ENCODE measurements at places on chromosomes 13 and 19.

GRCh38 chr13:96238861-96239260, 149.0 kb downstream of the HS6ST3 start:
- no peak for DNase-seq

DNA sequence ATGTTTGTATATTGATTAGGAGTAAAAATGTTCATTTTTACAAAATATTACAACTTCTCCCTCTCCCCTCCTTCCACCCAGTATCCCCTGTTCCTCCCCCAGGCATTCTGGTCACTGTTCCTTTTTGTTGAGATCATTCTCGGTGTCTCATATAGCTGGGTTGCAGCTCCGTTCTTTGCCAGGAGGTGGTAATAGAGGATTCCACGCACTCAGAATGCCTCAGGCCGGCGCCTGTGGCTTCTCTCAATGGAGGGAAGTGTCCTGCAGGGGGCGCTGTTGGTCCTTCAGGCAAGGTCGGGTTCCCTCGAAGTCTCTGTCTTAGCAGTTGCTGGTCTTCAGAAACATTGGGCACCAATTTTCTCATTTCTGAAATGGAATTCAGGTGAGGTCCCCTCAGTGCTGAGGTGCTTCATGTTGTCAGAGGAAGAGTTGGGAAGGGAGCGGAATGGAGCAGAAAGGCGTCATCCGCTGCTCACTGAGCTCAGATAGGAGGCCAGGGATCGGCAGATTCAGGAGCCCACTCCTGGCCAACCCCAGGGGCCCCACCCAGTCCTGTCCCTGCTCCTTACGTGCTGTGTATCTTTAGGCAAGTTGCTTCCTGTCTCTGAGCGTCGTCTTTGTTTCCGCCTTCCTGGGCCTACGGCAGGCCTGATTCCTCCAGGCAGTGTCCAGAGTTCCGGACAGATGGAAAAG, 10.3 kb upstream of the GARIN5A start:
- DNase-seq: peak; percentile 40

GRCh38 chr19:11944656-11945055, 19.7 kb downstream of the ZNF700 start:
- no peak for DNase-seq

DNA sequence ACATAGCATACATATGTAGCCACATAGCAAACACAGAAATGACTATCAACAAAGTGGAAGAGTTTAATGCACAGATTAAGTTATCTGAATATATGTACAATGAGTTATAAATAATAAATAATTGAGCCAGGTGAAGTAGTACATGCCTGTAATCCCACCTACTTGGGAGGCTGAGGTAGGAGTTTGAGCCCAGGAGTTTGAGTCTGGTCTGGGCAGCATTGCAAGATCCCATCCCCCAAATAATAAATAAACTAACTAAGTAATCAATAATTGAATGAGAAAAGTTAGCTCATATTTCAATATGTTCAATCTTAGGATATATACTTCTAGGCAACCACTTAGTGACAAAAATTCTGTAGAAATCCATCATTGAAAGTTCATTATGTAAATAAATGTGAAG, 1.7 kb downstream of the CARD8 start:
- DNase-seq: no peak

DNA sequence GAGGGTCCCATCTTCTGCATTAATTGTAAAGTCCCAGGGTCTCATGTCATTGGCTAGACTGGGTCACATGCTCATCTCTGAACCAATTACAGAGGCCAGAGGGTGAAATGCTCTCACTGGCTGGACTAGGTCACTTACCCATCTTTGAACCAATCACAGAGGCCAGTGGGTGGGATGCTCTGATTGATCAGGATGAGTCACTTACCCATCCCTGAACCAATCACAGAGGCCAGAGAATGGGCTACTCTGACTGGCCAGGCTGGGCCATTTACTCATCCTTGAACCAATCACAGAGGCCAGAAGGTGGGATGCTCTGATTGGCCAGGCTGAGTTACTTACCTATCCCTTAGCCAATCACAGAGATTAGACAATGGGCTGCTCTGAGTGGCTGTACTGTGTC, 5.3 kb downstream of the MISP start:
- no peak for DNase-seq

GRCh38 chr13:112743451-112744167, 53.8 kb downstream of the ATP11A start:
- no peak for DNase-seq
